Placental epithelial cell (primary cell): ENCODE measurements at places on chromosomes 5 and 9. TPM values are rescaled to one million over a fixed set of nuclear protein-coding genes. Genes with fewer than 3 reads are reported as not detected.

Gene ENTPD8
- not detected in 2 replicates for total RNA-seq

Gene ACER2
- 2.0 and 4.6 TPM in 2 replicates for total RNA-seq

Gene ERGIC1
- 62.8 and 133 TPM in 2 replicates for total RNA-seq

Gene MYOT
- not detected in 2 replicates for total RNA-seq

Gene ANKH
- 15.2 and 33.0 TPM in 2 replicates for total RNA-seq

Gene ST6GALNAC6
- 20.0 and 28.7 TPM in 2 replicates for total RNA-seq

Gene ZNF658
- total RNA-seq, result 3.8 and 6.3 TPM in 2 replicates

Gene OR1Q1
- total RNA-seq, result not detected in 2 replicates

Gene C8G
- total RNA-seq, result 0.98 and 3.9 TPM in 2 replicates

Gene CD74
- total RNA-seq, result 7.5 and 7.9 TPM in 2 replicates

Gene PCDHGA12
- total RNA-seq, result 6.7 and 8.2 TPM in 2 replicates

Gene FAT2
- total RNA-seq, result under 0.01 and 0.22 TPM in 2 replicates

Gene CDC25C
- total RNA-seq, result 2.4 and 4.1 TPM in 2 replicates

Gene DMGDH
- 0.39 TPM in 1 of 2 replicates, not detected in the other for total RNA-seq

Gene NDST1
- 65.2 and 218 TPM in 2 replicates for total RNA-seq
